Fibroblast of skin of back (primary cell): ENCODE measurements at places on chromosomes 16 and 17.
A peak's percentile ranks its signal among the peaks of the same experiment; 100 is the strongest.

GRCh38 chr16:72921620-72922019 lies 126.3 kb downstream of the ZFHX3 start:
- peak; percentile 69 for DNase-seq

GRCh38 chr16:29821643-29822115 lies 1.4 kb downstream of the MVP start:
- peak; percentile 88 for DNase-seq

DNA sequence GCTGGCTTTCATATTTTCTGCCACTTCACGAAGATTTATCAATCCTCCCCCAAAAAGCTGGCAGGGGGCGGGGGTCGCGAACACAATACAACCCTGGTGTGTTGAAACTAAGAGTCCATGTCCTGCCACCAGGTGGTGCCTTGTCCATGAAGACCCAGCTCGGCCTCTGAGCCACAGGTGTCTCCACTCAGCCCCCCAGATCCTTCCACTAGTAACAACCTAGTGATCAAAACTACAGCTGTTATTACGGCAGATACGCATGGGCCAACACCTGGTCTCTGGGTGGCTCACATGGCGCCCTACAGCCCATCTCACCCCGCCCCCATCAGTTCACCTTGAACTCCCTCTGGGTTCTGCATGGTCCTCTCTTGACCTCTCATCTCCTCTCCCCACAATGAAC lies 27.7 kb downstream of the USP7 start:
- no peak for DNase-seq

GRCh38 chr17:30422171-30422570 lies 43.4 kb downstream of the CPD start:
- DNase-seq = no peak

- DNase-seq = no peak
These were observed 2.5 kb upstream of the CLTC start for GRCh38 chr17:59617156-59617732.

DNA sequence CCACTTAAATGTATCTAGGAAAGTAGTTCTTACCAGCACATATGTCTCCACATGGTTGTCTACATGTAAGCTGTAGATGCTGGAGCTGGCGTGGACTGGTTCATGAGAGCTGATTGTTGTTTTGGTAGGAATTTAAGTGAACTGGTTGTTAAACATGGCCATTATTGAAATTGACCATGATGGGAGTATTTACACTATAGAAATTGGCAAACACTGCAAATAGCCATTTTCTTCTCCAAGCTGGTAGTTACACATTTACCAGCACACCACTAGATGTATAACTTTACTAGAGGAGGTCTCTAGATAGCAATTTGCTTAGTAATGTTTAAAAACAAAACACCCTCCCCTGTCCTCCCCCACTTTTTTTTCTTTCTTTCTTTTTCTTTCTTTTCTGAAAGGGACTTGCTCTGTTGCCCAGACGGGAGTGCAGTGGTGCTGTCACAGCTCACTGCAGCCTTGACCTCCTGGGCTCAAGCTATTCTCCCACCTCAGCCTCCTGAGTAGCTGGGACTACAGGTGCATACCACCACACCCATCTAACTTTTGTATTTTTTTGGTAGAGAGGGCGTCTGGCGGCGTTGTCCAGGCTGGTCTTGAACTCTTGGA lies 24.2 kb downstream of the IGSF6 start:
- peak; percentile 38 for DNase-seq

- peak; percentile 88 for DNase-seq
These were observed 666.2 kb downstream of the TOX3 start for GRCh38 chr16:51880776-51881175.

DNA sequence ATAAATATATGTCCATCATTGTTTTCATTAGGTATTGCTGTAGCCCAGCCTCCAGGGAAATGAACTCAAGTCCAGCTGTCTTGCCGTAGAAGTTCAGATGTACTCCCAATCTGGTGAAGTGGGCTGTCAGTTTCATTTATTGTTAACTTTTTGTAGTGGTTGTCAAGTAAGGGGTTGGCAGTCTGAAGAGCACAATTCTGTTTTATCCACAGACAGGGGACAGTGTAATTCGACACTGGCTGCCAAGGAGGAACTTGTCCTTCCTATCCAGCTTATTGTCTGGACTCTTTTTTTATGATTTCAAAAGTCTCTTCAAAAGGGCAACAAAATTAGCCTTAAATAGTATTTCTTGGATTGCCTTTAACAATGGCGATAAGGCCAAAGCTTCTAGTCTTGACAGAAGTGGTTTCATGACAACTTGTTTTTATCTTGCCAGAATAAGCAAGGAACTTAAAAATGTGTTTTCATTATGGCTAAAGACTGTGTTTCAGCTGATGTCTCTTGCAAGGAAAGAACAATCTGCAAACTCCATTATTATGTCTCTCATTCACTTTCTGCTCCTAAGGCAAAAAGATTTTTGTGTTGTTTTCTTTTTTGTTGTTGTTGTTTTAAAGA lies 73.9 kb upstream of the TANC2 start:
- no peak for DNase-seq

DNA sequence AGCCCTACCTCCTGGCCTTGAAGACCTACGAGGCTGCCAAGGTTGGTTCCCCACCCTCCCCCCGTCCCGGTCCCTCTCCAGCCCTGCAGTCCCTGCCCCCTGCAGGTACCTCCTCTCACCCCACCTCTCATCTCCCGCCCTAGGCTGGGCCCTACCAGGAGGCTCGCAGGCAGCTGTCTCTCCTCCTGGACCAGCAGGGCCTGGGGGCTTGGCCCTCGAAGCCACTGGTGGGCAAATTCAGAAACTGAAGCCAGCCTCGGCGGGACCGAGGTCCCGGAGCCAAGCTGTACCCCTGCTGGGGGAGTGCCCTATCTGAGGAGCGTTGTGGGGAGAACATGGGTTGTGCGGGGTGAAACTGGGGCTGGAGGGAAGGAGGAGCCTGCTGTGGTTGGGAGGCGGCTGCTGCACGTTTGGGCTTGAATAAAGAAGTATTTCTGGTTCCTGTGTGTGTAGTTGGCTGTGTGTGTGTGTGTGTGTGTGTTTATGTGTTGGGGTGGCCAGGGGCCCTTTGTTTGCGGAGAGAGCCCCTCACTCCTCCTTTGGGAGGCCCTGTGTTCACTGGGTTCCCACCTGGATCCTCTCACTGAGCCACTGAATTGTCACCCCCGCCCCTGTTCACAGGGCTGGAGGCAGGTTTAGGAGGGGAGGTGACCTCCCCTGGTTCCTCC lies 5.9 kb downstream of the ADAD2 start:
- no peak for DNase-seq

DNA sequence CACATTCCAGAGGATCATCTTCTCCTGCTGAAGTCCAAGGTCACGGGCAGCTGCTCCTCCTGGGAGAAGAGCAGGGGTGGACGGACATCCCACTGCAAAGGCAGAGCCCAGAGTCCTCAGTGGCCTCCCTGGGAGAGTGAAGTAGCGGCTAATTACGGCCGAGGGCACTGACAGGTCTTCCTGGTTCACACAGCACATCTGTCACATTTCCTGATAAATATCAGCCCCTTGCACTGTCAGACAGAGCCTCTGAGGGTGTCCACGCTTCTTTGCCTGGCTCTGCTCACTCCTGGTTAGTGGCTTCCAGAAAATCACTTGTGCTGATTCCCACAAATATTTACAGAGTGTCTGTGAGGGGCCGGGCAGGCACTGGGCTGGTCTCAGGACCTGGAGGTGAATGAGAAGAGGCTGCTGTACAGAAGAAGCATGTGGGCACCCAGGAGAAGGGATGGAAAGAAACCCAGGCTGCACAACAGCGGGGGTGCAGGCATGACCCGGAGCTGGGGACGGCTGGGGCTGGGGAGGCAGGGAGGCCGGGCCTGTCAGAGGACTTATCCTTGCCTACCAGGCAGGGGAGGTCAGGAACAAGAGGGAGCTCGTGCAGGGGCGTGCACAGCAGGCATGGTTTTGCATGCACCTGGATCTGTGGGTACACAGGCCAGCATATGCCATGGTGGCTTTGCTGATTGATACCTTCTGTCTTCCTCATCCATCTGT lies 258.2 kb upstream of the TNRC6C start:
- no peak for DNase-seq

GRCh38 chr17:2049333-2050299 lies 5.3 kb upstream of the HIC1 start:
- peak; percentile 79 for DNase-seq

DNA sequence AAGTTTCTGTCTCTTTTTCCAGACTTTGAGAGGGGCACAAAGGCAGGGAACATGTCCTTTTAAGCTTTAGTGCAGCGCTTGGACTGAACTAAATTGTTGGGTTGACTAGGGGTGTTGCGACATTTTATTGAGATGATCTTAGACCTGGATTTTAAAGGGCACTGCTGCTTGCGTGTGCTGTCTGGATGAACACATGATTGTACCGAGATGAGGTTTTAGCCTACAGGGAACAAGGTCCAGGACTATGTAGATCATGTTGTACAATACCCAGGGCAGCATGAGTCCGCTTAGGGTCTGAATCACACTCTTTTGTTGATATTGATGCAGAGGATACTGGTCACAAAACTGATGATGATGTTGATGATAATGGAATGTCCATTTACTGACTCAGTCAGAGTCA lies 5.2 kb upstream of the RGS9 start:
- peak; percentile 88 for DNase-seq

GRCh38 chr16:77991701-77992100 lies 30.6 kb upstream of the CLEC3A start:
- DNase-seq = no peak

- peak; percentile 93 for DNase-seq
These were observed at the start of gene SUPT4H1 for GRCh38 chr17:58351831-58352595. Gene SUPT4H1 (minus strand): TSS chr17:58352201. CDS start chr17:58352135, 66 bp downstream.

- DNase-seq = no peak
These were observed 4.1 kb downstream of the PRCD start for GRCh38 chr17:76543826-76544545.

DNA sequence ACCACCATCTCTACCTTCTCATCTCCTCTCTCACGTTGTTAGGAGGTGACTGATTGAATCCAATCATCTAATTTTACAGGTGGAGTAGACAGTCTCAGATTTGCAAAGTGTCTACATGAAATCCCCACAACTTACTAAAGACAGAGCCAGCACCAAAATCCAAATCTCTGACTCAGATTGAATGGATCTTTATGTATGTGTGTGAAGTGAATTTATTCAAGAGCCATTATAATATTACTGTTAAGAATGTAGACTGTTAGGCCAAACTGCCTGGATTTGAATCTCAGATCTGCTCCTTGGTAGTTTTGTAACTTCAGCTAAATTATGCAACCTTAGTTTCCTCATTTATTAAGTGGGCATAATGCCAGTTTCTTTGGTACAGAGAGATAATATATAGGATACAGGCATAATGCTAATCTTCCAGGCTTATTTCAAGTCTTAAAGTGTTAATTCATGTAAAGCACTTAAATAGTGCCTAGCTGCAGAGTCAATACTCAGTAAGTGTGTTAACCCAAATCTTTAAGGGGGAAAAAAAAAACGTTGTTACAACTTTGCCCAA lies 12.7 kb downstream of the CNEP1R1 start:
- DNase-seq = no peak

GRCh38 chr16:89576153-89577054 lies 846 bp downstream of the CPNE7 start:
- no peak for DNase-seq
